ENCODE measurements at places on chromosomes 16 and 17.

GRCh38 chr17:11742886-11743285 is 144.6 kb downstream of the DNAH9 start:
- DNase-seq = no peak

DNA sequence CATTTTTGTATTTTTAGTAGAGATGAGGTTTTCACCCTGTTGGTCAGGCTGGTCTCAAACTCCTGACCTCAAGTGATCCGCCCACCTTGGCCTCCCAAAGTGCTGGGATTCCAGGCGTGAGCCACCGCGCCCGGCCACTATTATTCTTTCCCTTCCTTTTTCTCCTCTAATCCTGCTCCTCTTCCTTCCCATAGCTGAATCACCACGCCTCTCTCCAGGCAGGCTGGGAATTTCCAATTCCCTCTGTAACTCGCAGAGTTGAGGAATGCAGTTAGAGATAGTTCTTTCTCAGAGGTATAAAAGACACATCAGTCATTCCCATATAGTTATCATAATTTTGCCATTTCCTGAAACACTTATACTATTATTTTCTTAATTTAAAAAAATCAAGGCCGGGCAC is 11.2 kb downstream of the METTL16 start:
- no peak for DNase-seq

GRCh38 chr17:83173914-83174361 is 94.5 kb downstream of the METRNL start:
- DNase-seq = no peak

DNA sequence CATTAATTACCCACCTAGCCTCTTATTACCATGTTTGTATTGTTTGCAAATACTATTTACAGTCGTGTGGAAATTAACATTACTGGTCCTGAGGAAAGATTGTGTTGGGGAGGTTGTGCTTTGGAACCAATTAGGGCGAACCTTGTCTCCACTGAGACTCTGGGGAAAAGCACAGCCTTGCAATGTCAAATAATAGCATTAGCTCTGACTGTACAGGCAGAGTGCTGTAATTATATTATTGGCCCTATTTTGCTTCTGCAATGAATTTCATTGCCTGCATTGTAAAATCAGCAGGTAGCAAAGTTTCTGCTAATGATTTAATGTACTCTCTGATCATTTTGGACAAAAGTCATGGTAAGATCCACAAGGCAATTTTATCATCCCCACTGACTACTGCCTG is 97.0 kb downstream of the WWOX start:
- no peak for DNase-seq

- DNase-seq = peak; percentile 62
These were observed 1.5 kb downstream of the FBRS start for GRCh38 chr16:30659507-30660423.

GRCh38 chr17:40980596-40980995 is 3.5 kb downstream of the KRT40 start:
- no peak for DNase-seq

DNA sequence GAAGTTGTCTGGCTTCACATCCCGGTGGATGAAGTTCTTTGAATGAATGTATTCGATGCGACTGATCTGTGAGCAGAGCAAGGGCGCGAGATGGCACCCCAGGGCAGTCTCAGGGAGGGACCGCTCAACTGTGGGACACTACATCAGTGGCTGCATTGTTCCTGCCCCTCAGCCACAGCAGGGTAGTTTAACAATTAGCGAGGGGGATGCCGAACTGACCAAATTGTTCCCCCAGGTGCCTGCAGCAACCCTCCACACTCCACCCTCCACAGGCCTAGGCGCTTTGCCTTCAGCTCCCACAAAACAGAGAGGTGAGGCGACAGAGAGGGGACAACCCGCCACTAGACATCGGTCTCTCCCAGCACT is 20.3 kb downstream of the CSNK1D start:
- no peak for DNase-seq

- no peak for DNase-seq
These were observed 2074.3 kb downstream of the TP53TG3F start for GRCh38 chr16:35533683-35534082.

GRCh38 chr16:24013864-24014645 is 178.3 kb downstream of the PRKCB start:
- peak; percentile 92 for DNase-seq

DNA sequence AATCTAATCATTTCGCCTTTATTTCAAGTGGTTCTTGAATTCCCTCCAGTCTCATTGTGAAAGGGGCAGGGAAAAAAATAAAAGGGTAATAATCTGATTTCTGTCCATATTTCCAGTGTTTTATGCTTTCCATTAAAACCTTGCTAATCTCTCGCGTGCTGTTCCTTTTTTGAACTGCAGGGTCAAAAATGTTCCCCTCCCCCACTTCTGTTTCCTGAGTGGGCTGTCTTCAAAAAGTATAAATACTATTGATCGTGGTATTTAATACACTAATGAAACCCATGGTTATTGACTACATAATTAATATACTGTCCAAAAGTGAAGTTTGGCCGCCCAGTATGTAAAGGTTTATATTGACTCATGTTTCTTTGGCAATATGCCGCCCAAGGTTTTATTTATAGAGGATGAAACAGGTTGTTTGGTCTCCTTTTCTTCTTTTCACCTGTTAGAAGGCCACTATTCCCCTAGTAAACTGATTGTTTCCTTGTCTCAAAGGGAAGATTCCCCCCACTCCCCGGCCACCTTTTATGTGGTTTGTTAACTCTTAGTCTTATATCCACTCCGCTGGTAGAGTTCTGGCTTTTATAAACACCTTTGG is 69.7 kb downstream of the RPA1 start:
- no peak for DNase-seq

DNA sequence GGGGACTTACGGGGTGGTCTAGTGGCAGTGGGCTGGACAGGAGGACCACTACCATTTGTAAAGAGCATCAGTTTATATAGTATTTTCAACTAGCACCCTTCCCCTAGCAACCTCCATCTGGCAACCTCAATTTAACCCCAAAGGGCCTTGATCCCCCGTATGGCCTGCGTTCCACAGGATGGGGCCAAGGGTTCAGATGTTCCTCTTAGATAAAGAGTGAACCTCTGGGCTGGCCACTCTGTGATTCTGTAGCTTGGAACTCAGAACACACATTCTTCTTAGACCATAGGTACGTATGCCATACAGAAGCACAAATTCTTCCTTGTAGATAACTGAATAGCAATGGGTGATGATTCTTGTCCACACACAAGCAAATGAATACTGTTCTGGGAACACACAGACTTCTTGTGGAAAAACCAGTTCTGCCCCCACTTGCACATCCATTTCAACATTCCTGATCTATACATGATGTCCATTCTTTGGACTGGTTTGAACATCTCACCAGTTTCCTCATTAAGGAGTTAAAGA is 1.9 kb upstream of the GGA2 start:
- no peak for DNase-seq

DNA sequence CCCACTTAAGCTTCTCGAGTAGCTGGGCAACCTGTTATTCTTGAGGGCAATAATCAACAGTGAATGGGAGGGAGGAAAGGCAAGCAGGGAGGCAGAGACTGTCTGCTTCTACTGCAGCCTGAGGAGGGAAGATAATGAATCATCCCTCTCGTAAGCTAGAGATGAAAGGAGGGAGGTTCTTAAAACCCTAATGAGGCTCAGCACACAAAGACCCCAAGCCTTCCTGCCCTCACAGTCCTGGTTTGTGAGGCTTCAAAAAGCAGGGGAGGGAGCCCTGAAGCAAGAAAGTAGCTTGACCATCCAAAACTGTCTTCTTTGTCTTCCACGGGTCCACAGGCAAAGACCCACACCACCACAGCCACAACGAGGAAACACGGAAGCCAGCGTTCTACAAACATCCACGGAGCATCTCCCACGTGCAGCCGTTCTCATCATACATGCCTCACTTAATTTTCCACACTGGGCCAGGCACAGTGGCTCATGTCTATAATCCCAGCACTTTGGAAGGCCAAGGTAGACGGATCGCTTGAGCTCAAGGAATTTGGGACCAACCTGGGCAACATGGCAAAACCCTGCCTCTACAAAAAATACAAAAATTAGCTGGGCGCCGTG is 1.8 kb downstream of the PIK3R5 start:
- no peak for DNase-seq

DNA sequence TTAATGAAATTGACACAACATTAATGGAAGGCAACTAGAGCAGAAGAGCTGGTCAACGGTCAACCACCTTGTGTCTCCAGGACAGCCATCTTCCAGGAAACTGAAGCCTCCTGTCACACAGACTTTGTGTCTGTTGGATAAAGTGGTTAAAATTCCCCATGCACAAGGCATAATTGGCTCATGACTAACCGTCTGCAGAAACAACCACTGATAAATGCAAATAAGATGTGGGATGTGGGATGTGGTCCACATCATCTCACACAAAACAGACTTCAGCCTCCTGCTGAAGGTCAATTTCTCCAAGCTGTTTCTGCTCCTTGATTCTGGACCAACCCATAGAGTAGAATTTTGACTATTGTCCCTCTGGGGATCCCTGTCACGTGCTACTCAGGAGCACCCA is 26.9 kb upstream of the XYLT1 start:
- no peak for DNase-seq

DNA sequence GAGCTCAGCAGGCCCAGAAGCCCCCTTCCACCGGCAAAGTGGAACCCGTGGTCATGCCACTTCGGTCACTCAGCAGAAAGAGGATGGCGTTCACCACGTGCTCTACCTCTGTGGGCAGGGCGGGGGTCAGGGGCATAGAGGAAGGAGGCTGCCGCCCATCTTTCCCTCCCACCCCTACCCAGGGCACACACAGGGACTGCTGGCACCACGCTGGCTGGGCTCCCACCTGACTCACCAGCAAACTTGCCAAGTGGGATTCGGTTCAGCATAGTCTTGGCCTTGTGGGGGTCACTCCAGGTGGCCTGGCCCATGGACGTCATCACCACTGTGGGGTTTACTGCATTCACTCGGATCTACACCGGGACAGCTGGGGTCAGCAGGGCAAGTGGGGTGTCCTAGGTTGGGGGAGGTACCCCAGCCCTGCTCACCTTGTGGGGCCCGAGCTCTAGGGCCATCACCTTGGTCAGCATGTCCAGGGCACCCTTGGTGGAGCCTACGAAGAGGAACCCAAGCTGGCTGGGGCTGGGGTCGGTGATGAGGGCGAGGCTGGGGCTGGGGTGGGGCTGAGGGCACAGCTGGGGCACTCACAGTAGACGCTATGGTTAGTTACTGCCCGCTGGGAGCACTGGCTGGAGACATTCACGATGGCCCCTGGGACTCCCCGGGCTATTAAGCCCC is 1.4 kb downstream of the DCXR start:
- no peak for DNase-seq

DNA sequence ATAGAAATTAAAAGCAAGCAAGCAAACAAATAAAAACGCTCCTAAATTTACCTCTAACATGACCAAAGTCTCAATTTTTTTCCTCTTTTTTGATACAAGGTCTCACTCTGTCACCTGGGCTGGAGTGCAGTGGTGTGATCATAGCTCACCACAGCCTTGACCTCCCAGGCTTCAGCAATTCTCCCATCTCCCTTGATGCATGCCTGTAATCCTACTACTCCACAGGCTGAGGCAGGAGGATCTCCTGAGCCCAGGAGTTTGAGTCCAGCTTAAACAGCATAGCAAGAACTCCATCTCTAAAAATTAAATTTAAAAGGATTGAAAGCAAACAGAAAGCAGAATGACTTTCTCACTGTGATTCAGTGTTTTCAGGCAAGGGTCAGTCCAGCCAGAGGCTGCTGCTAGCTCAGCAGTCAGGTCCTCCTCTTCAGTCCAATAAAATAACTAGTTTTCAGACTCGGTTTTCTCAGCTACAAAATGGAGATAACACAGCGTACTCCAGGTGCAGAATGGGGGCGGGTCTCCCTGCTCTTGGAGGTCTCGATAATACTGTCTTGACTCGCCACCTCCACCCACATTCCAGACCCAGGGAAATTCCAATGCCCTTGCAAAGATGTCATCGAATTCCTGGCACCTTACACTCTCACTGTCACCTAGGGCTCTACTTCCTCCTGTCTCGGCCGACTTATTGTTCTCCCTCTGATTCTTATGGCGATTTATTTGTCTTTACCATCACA is 20.7 kb upstream of the MRTFB start:
- DNase-seq = no peak

DNA sequence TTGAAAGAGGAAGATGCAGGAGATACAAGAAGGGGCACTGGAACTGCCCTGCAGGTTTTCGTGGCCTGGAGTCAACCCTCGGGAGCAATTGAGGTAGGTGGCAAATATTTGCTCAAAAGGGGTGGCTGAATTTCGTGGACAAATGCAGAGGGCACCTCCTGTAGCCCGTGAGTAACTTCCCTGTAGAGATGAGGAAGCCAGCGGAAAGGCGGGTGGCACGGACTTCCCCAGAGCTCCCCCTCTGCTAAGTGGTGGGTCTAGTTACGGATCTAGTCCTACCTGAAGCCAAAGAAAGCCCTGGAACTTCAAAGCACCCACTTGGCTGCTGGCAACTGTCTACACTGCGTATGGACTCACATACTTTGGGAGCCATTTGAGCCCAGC is 1.0 kb upstream of the ATP2C2 start:
- no peak for DNase-seq

GRCh38 chr16:57147381-57148221 is 38.2 kb downstream of the PSME3IP1 start:
- DNase-seq = no peak

DNA sequence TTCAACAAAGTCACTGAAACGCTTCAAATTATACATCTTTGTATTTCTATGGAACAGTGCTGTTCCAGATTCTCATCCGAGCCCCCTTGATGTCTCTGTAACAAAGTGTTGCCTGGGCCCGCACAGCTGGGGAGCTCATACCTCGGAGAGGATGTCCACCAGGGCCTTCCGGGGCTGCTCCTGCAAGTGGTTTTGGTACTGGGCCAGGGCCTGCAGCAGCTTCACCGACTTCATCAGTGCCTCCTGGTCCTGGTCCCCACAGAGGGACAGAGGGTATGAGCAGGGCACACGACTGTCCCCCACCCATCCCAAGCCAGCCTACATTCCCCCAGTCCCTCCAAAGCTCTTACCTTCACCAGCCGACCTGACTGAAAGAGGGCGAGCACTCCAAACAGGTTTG is 1.5 kb downstream of the MYBBP1A start:
- DNase-seq = no peak

- DNase-seq = no peak
These were observed 10.7 kb downstream of the DNAAF1 start for GRCh38 chr16:84155771-84156170.

- peak; percentile 92 for DNase-seq
These were observed 3.3 kb upstream of the HOXB8 start for GRCh38 chr17:48618256-48618896.

- no peak for DNase-seq
These were observed 14.3 kb downstream of the CNOT1 start for GRCh38 chr16:58615280-58615679.

GRCh38 chr17:16453493-16453851 is 38.1 kb downstream of the TRPV2 start:
- DNase-seq = no peak

DNA sequence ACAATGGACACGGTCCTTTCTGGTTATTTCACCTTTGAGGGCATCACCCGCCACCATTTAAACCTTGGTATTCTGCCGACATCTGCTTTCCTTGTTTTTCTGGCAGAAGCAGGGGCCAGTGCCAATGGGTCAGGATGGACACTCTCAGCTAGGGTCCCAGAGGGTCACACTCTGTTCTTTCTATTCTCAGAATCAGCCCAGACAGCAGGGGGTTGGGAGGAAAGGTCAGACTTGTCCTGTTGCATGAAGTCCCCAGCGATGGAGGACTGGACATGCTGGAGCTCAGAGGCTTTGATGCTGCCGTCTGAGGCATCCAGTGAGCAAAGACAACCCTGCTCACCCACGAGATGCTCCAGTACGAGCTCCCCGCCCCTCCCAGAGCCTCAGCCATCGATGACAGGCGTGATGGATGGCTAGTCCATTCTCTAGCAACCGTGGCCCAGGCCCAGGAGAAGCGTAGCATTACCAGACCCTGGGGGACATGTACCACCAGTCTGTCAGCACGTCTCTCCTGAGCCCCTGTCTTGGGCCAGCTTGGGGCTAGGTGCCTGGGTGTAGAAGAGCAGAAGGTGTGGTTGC is 62.0 kb downstream of the FOXL1 start:
- DNase-seq = no peak
